ENCODE measurements at places on chromosomes 7 and 10. TPM values are rescaled to one million over a fixed set of nuclear protein-coding genes. Genes with fewer than 3 reads are reported as not detected.
A peak's percentile ranks its signal among the peaks of the same experiment; 100 is the strongest.

SEC23IP gene
- total RNA-seq: 34.0 TPM

GNGT1 gene
- not detected for total RNA-seq

PAX2 gene
- total RNA-seq: not detected

SPDYE9 gene
- not detected for total RNA-seq

VAX1 gene
- not detected for total RNA-seq

CNTNAP2 gene
- total RNA-seq: 0.88 TPM

DNA sequence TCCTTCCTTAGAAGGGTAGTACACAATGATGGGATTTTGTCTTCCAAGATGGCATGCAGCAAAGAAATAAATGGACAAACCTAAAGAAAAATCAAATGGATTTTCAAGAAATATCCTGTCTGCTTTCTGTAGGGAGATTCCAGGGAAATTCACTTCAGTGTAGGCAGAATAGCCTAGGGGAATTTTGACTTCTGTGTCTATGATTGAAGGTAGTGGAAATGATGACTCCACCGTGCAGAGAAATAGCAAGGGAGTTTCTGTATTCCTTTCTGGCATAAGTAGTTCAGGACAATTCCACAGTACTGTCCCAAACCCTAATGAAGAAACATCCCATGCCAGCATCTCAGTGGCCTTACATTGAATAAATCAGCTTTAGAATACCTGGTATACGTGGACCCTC, 9.5 kb downstream of the ATOH7 start:
- DNase-seq: no peak

DNA sequence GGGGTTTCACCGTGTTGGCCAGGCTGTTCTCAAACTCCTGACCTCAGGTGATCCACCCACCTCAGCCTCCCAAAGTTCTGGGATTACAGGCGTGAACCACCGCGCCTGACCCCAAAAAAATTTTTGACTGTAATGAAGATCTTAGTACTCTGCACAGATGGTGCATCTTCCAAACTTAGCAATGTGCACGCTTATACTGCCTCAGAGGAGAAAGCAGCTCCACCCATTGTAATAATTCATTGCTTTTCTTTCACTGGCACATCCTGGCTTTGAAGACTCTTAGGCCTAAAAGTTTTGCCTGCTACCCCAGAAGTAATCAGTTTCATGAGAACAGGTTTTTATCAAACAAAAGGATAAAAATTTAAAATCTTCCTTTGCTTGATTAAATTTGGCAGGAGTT, 52.1 kb upstream of the OIT3 start:
- DNase-seq: no peak

- DNase-seq: peak; percentile 35
Observed at GRCh38 chr10:43202657-43203447, 64.0 kb downstream of the RASGEF1A start.

GRCh38 chr10:31707093-31708039, 221.3 kb downstream of the ARHGAP12 start:
- peak; percentile 31 for DNase-seq

DNA sequence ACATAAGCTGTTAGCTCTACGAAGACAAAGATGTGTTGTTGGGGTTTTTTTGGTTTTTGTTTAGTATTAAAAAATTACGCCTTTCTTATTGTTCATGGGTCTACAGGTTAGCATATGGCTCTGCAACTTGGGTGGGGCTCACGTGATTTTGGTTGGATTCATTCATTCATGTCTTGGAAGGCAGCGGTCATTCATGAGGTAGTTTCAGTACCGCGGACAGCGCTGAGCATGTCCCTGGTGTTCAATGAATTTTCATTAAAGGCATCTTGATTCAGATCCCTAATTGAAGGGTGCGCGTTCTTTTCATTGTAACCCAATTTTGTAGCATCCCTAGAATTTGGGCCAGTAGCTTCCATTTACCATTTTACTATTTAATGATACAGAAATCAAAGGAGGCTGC, 42.9 kb upstream of the TCERG1L start:
- DNase-seq: peak; percentile 25

DNA sequence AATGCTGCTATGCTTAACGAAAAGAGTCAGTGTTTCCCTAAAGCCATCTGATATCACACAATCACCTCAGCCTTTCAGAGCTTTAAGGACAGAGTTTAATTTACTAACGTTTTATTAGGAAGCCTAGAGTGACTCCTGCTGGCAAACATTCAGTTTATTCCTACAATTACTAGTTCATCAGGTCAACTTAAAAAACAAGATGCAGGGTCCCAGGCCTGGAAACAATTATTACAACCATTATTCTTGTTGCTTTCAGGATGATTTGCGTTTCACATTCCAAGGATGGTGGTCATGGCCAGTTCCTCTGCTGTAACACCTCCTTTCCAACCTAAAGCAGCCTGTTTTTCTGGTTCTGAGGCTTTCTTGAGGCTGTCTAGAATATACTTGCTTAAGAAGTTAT, 1.5 kb upstream of the FAM53B start:
- no peak for DNase-seq

- DNase-seq: no peak
Observed at GRCh38 chr10:104642658-104643302, 1.7 kb downstream of the SORCS3 start.

DNA sequence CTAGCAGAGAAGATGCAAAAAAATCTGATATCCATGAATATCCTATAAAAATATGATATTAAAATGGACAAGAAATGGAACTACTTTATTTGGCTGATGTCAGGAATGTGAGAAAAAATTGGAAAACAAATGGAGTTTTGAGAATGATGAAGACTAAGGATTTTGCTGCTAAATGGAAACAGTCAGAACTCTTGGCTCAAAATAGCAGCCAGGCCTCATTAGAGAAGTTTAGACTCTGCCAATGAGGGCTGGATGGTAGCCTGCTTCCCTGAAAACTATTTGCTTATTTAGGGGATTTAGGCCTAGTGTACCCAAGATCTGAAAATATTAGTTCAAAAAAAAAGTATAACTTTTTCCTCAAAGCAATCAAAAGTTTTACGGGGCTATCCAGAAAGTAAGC, 458.5 kb downstream of the TFEC start:
- no peak for DNase-seq

GRCh38 chr10:124995605-124996004, 53.7 kb downstream of the ZRANB1 start:
- DNase-seq: no peak

- DNase-seq: peak; percentile 13
Observed at GRCh38 chr7:47817917-47818316, 130.3 kb downstream of the PKD1L1 start.

DNA sequence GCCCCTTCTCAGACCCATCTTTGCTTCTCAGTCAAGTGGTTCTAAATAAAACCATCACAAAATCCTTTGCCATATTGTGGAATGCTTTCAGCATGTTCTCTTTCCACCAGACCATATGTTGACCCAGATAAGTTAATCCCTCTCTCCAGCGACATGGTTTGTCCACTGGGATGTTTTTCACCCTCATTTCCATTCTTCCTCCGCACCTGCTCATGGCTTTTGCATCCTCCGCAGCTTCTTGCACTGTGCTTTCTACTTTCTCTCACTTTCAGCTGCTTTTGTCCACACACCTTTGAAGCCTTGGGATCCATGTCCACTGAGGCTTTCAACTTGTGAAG, 52.3 kb upstream of the WAC start:
- no peak for DNase-seq

DNA sequence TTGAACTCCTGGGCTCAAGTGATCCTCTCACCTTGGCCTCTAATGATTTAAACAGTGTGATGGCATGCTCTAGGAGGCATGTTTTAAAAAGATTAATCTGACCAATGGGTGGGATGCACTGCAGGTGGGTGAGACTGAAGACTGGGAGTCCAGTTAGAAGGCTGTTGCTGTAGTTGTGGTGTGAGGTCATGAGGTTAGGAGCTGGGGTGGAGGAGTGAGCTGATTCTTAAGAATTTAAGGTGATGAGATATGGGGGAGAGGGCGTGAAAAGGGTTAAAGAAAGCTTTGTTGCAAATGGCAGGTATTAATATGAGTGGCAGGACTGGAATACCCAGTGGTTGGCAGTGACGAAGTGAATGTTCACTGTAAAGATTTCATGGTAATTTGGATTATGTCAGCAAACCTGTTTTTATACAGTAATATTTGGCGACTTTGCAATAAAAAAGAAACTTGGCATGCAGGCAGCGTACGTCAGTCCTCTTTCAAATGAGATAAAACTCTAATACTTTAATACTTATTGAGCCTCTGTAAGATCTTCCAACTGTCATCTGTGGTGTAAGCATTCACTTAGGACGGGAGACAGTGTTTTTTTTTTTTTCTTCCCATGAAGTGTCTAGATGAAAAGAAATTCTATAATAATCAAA, 72.8 kb upstream of the MTPN start:
- DNase-seq: no peak

DNA sequence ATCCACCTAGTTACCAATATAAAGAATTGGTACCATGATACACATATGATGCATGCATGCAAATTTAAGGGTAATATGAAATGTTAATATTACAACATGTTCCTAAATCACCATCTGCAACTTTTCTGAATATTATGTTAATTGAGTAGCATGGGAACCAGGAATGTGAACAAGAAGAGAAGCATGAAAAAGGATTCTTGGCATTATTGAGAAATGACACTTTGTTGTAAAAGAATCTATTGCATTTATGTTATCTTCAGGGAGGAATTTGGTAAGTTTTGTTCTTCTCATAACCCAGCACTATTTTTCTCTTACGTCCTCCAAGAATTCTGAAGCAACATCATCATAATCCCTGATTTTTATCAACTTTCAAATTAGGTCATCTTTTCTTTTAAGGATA, 159.9 kb upstream of the SLC25A13 start:
- no peak for DNase-seq

GRCh38 chr10:7792541-7792940, 4.6 kb downstream of the ATP5F1C start:
- DNase-seq: no peak

GRCh38 chr7:44325811-44326241, 432 bp upstream of the CAMK2B start:
- DNase-seq: peak; percentile 46

DNA sequence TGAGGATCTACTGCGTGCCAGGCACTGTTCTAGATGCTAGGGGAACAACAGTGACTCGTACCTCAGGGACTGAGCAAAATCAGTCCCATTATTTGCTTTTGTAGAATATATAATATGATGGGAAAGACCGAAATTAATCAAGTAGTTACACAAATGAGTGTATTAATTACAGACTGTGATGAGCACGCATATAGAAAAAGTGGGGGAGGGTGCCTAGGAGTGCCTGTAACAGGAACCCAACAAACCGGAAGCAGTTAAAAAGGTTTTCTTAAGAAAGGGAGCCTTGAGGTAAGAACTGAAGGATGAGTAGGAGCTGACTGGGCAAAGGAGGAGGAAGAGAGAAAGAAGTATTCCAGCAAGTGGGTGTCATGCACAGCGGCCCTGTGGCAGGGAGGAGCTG, 28.2 kb upstream of the IL6 start:
- DNase-seq: no peak

GRCh38 chr7:110569486-110570205, 521.3 kb upstream of the LRRN3 start:
- DNase-seq: no peak

DNA sequence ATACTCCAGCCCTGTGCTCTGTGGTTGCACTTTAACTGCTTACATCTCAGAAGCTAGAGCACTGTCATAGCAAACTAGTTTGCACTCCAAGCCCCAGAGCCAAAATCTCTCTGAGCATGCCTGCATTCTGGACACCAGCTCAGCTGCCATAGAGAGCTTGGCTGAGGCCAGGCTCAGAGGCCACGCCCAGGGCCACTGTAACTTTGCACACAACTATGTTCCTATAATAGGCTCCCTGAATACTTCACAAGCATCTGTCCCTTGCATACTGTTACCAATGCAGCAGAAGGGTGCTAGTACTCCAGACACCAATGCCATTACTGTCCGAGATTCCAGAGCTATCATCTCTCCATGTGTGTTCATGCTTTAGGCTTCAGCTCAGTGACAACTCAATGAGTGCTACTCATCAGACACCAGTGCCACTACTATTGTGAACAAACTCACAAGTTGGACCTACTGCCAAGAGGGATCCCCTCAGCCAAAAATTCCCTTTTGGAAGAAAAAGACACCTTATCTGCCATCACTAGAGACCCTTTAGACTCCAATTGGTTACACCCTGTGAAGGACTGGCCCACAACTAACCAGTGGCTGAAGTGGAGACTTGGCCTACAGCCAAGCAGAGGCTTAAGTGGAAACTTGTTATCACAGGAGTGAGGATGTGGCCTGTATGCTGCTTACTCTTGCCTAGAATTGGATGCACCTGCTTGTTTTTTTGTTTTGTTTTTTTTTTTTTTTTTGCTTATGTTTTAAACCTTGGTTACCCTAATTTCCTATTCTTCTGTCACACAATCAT, 211.6 kb upstream of the MAGI2 start:
- peak; percentile 23 for DNase-seq

DNA sequence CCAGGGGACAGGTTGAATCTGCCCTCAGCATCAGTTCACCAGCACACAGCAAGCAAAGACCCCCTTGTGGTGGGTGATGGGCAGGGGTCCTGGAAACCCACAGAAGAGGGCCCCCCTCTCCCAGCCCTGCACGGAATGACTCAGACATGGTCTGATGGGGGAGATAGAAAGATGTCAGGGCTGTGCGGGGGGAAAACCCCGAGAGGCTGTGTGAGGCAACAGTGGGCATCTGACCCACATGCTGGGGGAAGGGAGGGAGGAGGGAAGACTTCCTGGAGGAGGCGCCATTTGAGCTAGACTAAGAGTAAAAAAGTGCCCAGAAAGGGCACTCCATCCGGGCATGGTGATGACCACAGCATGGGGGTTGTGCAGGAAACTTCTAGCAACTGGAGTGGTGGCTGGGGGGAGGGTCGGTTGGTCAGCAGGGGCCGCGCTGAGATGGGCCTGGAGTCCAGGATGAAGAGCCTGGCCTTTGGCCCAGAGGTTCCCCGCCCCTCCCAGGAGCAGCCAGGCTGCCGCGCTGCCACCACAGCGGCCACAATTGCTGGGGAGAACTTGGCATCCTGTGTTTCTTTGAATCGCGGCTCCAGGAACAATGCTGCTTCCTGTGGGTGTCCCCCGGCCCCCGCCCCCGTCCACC, 2.5 kb downstream of the LFNG start:
- no peak for DNase-seq

All from thyroid gland (tissue), 4 donors.